ENCODE measurements at places on chromosomes 6 and 20. TPM values are rescaled to one million over a fixed set of nuclear protein-coding genes. Genes with fewer than 3 reads are reported as not detected.

Gene SCRT2
- not detected for total RNA-seq

Gene HLA-DOA
- total RNA-seq: not detected

Gene FOXO3
- total RNA-seq: 15.8 TPM

Gene TFAP2B
- total RNA-seq: not detected

Gene RAB32
- total RNA-seq: 81.5 TPM

Gene PTPRA
- 18.7 TPM for total RNA-seq

DNA sequence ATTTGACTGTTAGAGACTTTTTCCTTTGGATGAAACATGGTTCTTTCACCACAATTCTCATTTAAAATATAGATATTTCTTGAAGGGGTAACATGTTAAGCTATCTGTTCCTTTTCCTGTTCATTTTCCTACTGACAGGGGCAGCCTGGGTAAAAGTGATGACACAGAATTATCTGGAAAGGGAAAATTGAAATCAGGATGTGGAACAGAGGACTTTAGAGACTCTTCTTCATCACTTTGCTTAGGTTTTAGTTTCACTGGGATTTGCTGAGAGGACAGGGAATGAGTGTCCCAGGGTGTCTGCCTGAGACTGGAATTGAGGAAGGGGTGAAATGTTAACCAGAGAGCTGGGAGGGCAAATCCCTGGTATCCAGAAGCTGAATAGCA, 116.0 kb downstream of the RNF144B start:
- DNase-seq: no peak

- DNase-seq: no peak
Measured at GRCh38 chr20:52132337-52132736, 59.2 kb downstream of the ZFP64 start.

DNA sequence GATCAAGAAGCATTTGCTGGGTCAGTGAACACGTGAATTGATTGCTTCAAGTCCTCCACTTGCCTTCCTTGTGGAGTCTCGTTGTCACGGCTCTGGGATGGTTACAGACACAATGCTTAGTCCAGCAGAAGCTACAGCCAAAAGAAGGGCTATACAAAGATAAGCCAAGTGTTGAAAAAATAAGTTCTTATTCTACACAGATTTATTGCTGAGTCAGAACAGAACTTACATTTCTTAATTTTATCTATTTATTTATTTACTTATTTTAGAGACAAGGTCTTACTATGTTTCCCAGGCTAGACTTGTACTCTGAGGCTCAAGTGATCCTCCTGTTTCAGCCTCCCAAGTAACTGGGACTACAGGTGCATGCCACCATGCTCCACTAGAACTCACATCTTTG, 199.0 kb downstream of the MYLK4 start:
- DNase-seq: no peak

GRCh38 chr6:70685494-70686180, 18.0 kb downstream of the SMAP1 start:
- DNase-seq: no peak

DNA sequence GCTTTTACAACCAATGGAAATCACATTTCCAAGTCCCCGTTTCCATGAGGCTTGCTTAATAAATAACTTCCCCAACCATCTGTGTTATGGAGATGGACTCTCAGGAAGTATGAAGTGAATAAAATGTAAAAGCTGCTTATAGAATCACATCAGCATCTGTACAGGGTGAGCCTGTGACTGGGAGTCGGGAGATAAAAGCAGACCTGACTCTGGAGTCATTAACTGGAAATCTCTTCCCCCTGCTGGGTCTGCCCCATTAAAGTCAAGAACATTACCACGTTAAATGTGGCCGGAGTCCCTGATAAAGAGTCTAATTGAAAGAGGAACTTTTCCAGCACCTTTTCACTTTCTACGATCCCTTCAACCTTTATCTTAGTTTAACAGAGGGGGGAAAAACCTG, 368.5 kb downstream of the DOK5 start:
- no peak for DNase-seq

GRCh38 chr20:22460231-22460630, 124.1 kb downstream of the FOXA2 start:
- no peak for DNase-seq

DNA sequence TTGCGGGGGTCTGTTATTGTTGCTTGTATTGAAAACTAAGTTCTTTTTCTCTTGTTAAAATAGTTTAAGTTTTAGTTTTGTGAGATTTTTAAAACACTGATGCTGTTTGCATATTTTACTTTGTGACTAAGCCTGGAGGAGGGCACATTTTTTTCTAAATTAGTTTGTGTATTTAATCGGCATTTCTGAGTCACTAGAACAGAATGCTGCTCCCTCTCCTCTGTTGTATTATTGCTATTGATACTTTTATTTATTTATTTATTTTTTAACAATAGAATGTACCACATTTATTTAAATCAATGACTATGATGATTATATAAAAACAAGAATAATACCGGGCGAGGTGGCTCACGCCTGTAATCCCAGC, 5.1 kb upstream of the FAM50B start:
- no peak for DNase-seq

GRCh38 chr6:77883851-77884250, 231.0 kb downstream of the MEI4 start:
- peak; percentile 10 for DNase-seq

DNA sequence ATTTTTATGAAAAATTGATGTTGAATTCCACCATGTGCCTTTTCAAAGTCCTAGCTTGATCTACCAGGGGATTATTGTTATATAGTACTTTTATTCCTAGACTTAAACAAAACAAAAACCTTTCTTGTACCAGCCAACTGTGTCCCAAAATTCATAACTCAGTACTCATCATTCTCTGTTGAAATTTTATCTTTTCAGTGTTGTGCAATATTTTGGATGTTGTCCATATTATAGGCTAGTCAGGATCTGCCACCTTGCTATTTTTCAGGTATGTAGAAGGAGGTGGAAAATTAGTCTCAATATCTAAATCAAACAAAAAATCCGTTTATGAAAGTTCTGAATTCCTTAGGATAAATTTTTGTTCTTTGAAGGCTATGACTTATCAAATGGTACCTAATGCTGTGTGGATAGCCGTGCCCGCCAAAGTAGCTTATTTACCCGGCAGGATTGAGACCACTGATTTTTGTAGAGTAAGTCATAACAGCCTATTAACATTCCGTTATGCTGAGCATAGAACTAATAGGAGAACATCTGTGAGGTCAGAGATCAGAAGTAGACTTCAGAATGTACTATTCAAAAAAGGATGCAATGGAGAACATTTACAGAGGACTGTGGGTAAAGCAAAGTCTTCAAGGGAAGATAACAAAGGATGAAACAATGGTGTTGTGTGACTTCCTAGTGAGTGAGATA, 304.7 kb downstream of the SOX4 start:
- no peak for DNase-seq

Measured in dermis microvascular lymphatic vessel endothelial cell (primary cell).